Suppressor macrophage treated with lipopolysaccharide for 1 hour (primary cell): ENCODE measurements at places on chromosomes 11 and 22.
A peak's percentile ranks its signal among the peaks of the same experiment; 100 is the strongest.

GRCh38 chr11:103940551-103940950 lies 95.9 kb upstream of the DDI1 start:
- DNase-seq, result no peak

DNA sequence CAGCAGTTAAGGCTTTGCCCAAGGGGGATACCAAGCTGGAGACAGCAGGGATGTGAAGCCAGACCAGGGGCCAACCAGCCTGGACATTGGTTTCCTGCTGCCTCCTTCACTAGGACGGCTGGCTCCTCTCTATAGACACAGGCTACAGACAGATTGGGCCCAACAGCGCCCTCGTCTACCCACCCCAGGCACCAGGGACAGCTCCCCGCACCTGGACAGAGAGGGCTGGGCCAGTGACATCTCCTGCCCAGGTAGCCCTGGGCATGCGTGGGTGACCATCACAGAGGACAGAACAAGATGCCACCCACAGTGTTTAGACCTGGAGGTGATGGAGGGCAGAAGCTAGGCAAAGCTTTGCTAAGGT lies 1.2 kb downstream of the DKK3 start:
- DNase-seq, result no peak

DNA sequence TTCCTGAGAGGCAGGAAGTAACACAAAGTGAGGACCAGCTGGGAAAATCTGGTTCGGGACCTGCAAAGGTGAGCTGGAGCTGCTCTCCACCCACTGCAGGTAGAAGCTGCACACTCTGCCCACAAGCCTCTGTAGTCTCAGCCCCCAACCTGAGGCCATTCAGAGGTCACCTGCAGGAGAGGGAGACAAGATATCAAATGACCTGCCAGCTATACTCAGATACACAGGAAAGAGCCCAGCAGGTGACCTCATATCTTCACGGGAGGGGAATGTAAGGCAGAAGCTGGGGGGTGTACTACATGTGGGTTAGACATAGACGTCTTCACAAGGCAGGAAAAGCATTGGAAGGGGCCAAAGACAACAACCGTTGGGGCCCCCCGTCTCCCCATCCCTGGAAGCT lies 86.1 kb downstream of the APIP start:
- DNase-seq, result no peak

GRCh38 chr11:1883346-1884302 lies 8.1 kb downstream of the PRR33 start:
- DNase-seq, result no peak

DNA sequence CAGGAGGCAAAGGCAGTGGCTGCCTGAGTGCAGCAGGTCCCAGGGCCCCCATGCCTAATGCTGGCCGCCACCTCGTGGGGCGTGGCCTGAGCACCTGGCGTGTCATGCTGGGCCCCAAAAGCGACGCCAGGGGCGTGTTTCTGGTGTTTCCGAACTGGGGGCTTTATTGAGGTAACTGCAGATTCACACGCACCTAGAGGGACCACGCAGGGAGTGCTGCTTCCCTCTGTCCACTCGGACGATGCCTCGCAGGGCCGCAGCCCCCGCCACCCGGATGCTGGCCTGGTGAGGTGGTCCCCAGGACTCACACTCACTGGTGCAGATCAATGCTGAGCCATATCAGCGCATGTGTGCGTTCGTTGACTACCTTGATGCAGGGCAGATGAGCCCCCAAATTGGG lies 736.2 kb downstream of the BRD1 start:
- no peak for DNase-seq

DNA sequence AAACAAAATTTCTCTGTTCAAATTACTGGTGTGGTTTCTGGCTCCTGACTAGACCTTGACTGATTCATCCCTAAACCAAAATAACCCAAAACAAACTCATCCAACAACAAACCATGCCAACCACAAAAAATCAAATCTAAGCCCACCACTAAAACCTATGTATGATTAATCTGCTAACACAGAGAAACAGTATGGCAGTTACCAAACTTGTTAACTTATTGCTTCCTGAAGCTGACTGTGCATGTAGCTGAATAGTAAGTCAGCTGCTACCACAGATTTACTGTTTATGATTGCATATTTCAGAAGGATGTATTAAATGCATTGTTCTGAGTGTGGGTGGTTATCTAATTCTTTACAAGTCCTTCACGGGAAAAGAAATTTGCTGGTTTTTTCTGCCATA lies 231.1 kb downstream of the SWAP70 start:
- no peak for DNase-seq

GRCh38 chr11:110077346-110077745 lies 15.8 kb upstream of the ZC3H12C start:
- no peak for DNase-seq

DNA sequence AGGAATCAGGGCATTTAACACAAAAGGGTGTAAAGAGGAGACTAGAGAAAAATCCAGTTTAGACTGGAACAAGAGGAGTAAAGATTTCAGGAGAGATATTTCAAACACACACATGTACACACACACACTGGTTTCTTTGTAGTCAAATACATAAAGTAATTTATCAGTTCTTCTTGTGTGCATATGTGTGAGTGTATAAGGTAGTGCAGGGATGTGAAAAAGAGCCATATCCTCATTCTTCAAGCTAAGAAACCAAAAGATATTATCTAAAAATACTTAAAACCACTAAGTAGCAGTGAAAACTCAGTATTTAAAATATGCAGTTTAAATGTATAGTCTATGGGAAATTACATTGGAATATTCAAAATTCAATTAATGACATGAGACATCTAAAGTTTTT lies 52.5 kb upstream of the CARD18 start:
- no peak for DNase-seq

DNA sequence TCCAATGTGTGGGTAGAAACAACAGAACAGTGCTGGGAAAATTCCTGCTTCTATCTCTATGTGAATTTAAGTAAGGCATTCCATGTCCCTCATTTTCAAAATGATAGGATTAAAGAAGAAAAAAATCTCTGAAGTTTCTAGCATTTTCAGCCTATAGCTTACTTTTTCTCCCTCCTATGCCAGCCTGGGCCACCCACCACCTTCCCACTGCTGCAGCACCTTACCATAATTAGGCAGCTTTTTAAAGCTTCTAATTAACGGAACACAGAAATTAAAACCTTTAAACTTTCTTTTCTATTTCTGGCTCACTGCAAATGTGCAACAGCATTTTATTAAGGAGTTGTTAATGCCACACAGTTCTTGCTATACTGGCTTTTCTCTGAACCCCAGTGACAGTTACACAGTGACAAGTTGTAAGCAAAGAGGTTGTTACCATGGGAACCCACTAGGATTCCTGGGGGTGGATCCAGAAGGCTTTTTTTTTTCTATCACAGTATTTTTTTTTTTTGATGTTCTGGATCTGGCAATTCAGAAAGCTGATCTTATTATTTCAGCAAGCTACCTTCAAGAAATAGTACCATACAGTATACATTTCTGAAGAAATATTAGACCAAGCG lies 20.2 kb downstream of the CELF1 start:
- DNase-seq, result no peak

DNA sequence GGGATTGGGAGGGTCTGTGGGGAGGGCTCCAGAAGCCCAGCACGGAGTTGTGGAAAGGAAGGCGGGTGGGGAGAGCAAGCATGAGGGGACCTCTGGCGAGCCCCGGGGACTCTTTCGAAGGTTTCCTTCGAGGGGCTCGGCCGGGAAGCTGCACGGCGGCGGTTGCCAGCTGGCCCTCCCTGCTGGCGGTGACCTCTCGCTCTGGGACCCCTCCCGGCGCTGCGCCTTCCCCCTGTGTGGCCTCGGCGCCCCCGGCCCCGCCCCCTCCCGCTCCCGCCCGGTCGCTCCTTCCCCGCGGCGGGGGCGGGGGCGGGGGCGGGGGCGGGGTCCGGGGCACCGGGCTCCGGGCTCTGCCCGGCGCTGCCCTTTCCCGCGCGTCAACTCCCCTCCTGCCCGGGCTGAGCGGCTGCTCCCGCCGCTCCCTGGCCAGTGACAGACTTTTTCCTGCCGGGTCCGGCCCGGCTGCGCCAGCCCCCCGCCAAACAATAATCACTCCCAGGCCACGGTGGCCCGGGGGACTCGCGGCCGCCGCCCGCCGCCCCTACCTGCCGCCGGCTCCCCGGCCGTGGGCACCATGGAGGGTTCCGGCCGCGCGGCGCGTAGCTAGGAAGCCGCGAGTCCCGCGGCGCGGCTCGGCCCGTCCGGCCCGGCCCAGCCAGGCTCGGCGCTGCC lies 941 bp downstream of the CLCF1 start:
- DNase-seq, result peak; percentile 31

- DNase-seq, result no peak
Observed at GRCh38 chr11:72896431-72896830, 82.2 kb downstream of the ATG16L2 start.

DNA sequence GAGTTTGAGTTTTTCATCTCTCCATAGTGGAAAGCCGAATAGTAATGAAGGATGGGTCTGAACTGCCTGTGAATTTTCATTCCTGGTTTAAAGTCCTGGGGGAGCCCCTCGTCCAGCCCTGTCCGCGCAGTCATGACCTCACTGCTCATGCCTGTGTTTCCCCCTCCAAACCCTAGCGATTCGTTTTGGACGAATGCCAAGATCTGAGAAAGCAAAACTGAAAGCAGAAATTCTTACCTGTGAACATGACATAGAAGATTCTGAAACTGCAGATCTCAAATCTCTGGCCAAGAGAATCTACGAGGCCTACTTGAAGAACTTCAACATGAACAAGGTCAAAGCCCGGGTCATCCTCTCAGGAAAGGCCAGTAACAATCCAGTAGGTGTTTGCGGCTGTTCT lies 30.5 kb downstream of the CDPF1 start:
- no peak for DNase-seq

- no peak for DNase-seq
Observed at GRCh38 chr11:61860054-61860903, 31.1 kb downstream of the FADS3 start.

GRCh38 chr11:120354779-120355178 lies 18.6 kb downstream of the ARHGEF12 start:
- DNase-seq, result no peak

DNA sequence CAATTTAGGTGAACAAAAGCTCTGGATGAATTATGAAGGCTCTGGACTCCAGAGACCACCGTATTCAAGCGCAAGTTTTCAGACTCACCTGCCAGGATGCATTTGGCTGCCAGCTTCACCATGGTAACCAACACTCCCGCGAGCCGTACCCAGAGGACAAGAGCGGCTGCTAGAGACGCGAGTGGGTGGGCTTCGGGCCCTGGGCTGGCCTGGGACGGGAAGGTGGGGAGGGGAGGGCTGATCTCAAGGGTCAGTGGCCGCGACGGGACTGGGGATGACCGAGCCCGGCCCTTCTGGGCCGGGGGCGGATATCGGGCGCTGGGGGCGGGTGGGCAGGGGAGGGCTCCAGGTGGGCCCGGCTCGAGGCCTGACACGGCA lies 344 bp downstream of the IFT27 start:
- no peak for DNase-seq

GRCh38 chr22:18088825-18089568 lies 11.2 kb downstream of the PEX26 start:
- no peak for DNase-seq

DNA sequence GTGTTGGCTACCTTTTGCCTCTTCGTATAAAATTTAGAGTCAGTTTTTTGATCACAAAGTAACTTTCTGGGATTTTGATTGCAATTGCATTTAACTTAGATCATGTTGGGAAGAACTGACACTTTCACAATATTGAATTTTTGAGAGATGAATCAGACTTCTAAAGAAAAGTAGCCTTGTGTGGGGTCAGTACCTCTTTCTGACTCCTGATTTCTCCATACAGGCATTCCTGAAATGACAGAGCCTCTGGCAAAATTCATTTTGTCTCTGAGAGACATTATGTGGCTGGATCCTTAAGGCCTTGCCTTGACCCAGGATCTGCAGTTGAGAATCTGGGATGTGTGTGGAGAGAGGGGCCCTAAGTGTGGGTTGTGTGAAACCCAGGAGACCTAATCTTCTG lies 37.8 kb downstream of the PPFIBP2 start:
- no peak for DNase-seq

DNA sequence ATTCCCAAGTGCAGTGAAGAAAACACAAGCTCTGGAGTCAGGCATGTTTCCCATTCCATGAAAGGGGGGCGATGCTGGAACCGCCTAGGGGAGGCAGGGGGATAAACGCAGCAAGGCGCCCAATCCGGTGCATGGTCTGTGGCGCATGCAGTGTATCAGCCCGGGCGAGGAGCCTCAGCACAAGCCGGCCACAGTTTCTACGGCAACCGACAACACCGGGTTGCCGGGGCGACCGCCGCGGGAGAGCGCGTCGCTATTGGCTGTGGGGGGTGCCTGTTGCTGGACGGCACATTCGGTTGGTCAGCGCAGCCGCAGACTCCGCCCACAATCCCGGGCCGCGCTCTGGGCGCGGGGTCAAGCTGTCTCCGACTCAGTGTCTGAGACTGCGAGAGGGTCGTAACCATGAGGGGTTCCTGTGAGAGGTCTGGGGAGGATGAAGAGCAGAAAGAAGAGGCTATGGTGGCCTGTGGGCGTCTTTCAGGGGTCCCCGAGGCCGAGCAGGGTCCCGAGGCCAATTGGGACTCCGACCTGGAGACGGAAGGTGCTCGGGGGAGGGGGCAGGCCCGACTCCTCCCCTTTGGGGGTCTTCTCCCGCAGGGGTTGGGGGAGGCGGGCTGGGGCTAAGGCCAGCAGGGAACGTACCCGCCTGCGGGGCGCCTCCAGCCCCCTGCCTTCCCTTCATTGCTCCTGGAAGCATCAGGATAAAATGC lies at the start of gene LRRC74B:
TSS of gene LRRC74B (plus strand) at position 362 of the 710 bp plus-strand sequence. CDS start at position 403, 41 bp downstream.
- DNase-seq, result peak; percentile 75

GRCh38 chr22:19757985-19758895 lies 2.3 kb upstream of the TBX1 start:
- DNase-seq, result no peak

DNA sequence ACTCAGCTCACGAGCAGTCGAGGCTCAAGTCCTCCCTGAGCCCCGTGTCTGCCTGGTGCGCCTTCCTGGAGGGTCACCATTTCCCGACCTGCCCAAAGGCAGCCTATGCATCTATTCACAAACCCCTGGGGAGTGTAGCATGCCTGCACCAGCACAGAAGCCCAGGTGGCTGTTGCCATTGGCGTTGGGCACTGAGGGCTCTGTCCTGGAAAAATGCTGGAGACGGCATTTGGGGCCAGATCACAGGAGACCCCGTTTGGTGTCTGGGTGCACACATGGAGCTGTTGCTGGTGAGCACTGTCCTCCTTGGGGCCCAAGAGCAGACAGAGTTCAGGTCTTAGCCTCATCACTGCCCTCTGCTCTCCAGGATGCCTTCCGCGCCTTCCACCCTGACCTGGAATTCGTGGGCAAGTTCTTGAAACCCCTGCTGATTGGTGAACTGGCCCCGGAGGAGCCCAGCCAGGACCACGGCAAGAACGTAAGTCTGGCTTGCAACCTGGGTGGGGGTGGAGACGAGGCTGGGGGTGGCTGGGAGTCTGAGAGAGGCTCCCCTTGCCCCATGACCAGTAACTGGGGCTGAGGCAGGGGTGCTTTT lies 9.4 kb downstream of the FADS2 start:
- no peak for DNase-seq

DNA sequence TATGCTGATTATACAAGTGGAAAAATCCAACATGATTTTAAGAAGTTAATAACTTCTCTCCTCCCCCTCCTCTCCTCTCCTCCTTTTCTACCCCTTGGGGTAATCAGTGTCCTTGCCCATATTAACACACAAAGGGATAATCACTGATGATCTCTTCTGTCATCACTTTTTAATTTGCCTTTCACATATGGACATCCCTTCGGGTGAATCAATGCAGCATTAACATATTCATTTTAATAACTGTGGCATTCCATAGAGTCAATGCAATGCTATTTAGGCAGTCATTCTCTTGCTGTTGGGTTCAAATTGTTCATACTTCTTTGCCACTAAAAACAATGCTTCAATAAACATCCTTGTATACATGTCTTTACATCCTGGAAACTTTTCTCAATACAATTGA lies 42.9 kb upstream of the GLYATL2 start:
- DNase-seq, result no peak

GRCh38 chr11:131668500-131669400 lies 298.3 kb downstream of the NTM start:
- DNase-seq, result peak; percentile 76

GRCh38 chr22:24803064-24803542 lies 2.9 kb upstream of the SGSM1 start:
- peak; percentile 54 for DNase-seq
